Sciatic nerve (tissue), 2 donors: ENCODE measurements at places on chromosomes 4 and X. TPM values are rescaled to one million over a fixed set of nuclear protein-coding genes. Genes with fewer than 3 reads are reported as not detected.

GRCh38 chr4:121799208-121799823 lies 1.8 kb upstream of the EXOSC9 start:
- no peak for DNase-seq

DNA sequence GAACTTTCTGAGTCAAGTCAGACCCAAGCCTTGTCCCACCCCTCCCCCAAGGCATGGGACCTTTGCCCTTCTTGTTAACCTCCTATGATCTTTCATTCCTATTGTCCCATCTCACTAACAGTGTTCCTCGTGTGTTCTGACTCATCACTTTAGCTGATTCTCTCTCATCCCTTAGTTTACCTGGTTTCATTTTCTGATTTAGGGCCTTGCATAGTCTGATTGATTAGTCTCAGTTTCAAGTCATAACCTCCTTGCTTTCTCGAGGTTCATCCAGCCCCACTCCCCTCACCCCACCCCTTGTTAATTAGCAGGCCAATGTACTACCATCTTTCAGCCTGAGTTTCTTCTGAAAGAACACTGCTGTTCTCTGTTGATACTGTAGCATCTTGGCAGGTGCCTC lies 517.4 kb downstream of the RPA4 start:
- no peak for DNase-seq

AIMP1 gene
- total RNA-seq = 42.9 TPM

USP51 gene
- 3.6 TPM for total RNA-seq

DNA sequence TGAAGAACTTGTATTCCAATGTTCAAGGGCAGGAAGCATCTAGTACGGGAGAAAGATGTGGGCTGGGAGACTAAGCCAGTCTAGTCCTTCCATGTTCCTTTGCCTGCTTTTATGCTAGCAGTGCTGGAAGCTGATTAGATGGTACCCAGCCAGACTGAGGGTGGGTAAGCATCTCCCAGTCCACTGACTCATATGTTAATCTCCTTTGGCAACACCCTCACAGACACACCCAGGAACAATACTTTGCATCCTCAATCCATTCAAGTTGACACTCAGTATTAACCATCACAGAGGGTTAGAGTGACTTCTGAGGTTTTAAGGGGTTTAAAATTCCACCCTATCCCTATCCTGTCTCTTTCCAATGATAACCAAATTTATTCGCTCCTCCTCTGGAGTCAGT lies 6.5 kb downstream of the HMGN5 start:
- no peak for DNase-seq

DNA sequence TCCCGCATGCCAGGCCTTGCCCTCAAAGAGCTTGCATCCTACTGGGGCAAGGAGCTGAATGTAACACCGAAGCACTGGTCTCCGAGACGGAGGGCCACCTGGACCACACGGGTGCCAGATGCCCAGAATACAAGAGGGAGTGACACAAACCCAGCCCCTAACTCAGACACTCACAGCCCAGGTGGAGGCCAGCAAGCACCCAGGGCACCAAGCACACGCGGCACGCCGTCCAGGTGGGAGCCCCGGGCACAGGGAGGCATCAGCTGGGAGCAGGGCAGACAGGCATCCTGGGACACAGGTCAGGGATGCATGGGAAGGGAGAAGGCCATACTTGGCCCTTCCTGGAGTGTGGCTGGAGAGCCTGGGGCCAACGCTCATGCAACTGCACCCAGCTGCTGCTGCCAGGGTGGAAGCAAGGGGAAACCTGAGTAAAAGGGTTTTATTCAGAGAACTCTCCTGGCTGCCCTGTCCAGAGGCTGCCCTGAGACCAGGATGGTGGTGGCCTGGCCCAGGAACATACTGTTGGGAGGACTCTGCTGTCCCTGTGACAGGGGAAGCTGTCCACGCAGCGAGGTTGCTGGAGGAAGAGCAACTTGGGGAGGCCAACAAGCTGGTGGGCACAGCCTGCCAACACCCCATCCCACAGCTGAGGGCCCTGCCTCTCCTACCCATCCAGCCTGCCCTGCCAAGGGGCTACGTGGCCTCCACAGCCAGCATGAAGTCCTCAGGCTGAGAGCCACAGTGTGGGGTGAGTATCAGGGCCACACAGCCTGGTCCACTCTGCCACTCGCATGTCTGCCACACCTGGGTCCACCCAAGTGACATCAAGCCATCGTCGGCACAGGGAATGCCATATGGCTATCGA lies 22.2 kb upstream of the PPP2R2C start:
- no peak for DNase-seq

GLRA3 gene
- total RNA-seq = not detected

GRCh38 chr4:161892951-161893350 lies 270.8 kb downstream of the FSTL5 start:
- DNase-seq = no peak

DNA sequence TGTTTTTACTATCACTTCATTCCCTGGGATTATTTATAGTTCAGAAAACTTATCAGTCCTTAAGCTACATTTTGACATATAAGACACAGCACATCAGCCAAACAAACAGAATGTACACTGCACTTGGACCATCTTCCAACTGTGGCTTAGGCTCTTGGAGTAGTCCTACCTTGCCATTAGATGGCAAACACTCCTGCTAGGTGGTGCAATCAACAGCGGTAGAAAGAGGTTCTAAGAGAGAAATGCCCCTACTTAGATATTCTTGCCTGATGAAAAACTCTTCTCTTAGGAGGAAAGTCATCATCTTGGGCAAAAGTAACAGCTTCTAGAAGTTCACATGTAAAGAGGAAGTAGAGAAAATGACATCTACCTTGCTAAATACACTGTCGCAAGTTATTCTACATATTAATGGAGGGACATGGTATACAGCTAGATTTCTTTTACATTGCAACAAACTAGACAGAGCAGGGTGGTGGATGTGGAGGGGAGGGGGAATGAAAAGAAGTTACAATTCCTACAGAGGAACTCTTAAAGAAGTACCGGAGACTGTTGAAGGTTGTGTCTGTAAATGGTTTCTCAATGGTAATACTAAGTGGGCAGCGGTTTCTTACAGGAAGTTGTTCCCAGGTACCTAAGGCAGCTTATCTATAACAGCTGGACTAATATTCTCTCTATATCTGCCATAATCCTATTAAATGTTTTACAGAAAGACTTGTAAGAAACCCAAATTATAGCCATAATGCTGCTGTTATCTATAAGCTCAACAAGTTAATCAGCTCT lies 8.1 kb upstream of the STPG2 start:
- DNase-seq = no peak

PDE6B gene
- 2.5 TPM for total RNA-seq

DNA sequence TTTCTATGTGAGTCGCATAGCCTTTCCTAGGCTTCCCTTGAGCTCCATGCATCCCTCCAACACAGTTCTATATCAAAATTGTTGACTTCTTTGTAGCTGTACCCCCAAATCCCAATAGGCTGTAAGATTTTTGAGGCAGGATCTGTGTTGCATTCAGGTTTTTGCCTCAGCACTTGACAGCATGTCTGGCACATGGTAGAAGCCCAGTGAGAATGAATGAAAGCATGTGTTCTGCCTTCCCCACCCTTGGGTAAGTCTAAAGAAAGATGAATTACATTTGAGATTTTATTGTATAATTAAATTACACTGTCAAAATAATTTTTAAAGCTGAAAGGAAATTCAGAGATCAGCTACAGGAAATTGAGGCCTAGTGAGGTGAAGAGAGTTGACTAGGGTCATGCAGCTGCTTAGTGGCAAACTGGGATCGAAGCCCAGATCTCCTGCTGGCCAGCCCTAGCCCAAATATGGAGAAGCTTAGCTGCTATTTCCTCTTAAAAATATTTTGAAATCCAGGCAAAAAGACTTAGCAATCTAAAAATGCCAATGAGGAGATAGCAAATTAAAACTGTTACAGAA lies 122.5 kb downstream of the SPATA18 start:
- DNase-seq = peak; percentile 79

H2BW2 gene
- not detected for total RNA-seq

- no peak for DNase-seq
These were observed 2.3 kb downstream of the MANBA start for GRCh38 chr4:102758241-102759160.

- no peak for DNase-seq
These were observed 350.8 kb downstream of the FBXO8 start for GRCh38 chr4:173932701-173933100.

GRCh38 chr4:8672486-8672885 lies 79.9 kb downstream of the CPZ start:
- no peak for DNase-seq

RWDD4 gene
- 16.0 TPM for total RNA-seq

- no peak for DNase-seq
These were observed 20.8 kb downstream of the GNL3L start for GRCh38 chrX:54550821-54551220.

FAAH2 gene
- total RNA-seq = 1.4 TPM

- no peak for DNase-seq
These were observed 217.2 kb upstream of the HCCS start for GRCh38 chrX:10893976-10894375.

- no peak for DNase-seq
These were observed 11.5 kb upstream of the NKX1-1 start for GRCh38 chr4:1417522-1418390.

DNA sequence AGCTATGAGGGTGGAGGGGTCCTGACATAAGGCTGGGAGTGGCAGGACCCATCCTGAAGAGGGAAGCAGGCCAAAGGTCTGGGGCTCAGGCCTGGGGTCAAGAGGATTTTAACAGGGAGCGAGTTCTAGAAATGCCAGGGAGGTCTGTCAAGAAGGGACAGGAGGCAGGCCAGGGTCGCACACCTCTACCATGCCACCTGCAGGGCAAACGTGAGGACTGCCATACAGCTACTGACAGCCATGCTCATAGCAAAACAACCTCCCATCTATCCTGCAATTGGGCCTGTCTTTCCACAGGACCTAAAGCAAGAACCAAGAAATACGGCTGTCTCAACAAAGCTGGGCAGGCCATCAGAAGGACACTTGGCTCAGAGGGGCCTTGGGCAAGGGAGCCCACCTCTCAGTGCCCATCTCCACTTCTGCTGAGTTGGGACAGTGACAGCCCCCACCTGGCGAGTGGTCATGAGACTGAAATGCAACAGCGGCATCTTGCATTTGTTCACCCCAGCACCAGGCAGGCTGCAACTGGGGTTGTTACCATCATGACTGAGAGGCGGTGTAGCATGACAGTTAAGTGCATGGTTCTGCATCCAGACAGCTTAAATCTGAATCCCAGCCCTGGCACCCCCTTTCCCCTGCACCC lies 92.7 kb downstream of the WFS1 start:
- no peak for DNase-seq

FAM47E gene
- 2.5 TPM for total RNA-seq

TTC29 gene
- total RNA-seq = not detected

GRCh38 chrX:118665204-118665603 lies 62.2 kb upstream of the IL13RA1 start:
- no peak for DNase-seq

- no peak for DNase-seq
These were observed 64.3 kb downstream of the SCML2 start for GRCh38 chrX:18290200-18290599.

TRPC5OS gene
- total RNA-seq = not detected

USP11 gene
- 81.0 TPM for total RNA-seq

ACE2 gene
- total RNA-seq = not detected

SPATA4 gene
- total RNA-seq = not detected

GRCh38 chr4:10173754-10174749 lies 57.5 kb upstream of the WDR1 start:
- no peak for DNase-seq

DNA sequence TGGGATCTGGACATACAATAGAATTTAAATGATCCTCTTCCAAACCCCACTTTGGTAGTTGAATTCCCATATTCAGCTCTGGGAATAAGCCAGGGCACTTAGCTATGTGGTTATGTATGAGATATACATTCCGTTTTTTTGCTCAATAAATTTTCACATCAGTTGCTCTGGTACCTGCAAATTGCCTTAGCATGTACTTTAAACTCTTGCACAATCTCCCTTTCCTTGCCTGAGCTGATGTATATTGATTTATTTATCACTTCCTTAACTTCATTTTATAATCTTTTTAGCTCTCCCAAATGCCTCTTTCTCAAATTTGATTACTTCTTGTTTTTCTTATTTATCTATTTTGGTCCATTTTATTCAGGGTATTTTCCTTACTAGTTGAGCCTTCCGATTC lies 90.1 kb upstream of the AGA start:
- no peak for DNase-seq

DNA sequence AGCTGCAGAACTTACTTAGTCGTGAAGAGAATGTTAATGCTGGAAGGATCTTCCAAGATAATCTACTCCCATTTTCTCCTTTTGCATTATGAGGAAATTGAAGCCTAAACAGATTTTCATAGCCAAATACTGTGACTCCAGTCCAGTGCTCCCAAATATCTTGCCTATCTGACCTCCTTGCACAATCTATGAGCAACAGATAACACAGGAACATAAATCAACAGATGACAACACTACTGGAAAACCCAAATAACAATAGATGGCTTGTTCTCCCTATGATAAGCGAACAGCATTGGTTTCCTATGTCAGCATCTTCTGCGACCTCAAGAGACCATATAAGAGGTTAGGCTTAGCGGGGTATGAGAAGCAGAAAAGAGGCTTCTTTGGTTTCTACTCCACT lies 88.0 kb downstream of the CORIN start:
- no peak for DNase-seq

GRCh38 chr4:105113800-105114199 lies 32.9 kb upstream of the TET2 start:
- no peak for DNase-seq

DNA sequence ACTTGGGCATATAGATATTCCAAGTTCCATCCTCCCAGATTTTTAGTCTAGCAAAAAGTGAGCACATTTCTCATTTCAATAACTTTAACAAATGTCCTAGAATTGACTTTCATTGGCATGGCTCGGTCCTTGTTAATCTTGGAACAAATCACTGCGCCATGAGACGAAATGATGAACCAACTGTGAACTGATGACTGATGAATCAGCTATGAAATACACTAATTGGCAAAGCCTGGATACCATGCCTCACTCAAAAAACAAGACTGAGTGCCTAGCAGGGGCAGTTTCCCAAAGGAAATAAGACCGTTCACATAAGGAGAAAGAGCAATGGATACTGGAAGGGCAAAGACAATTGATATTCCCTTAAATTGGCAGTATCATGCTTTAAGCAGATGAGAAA lies 248.6 kb upstream of the VEGFC start:
- no peak for DNase-seq

GRCh38 chrX:107619885-107620322 lies 8.4 kb upstream of the PRPS1 start:
- DNase-seq = no peak

P2RY4 gene
- total RNA-seq = 1.0 TPM

GRCh38 chr4:168496834-168497233 lies at the start of gene PALLD:
PALLD (plus strand) TSS chr4:168497052.
- no peak for DNase-seq

DNA sequence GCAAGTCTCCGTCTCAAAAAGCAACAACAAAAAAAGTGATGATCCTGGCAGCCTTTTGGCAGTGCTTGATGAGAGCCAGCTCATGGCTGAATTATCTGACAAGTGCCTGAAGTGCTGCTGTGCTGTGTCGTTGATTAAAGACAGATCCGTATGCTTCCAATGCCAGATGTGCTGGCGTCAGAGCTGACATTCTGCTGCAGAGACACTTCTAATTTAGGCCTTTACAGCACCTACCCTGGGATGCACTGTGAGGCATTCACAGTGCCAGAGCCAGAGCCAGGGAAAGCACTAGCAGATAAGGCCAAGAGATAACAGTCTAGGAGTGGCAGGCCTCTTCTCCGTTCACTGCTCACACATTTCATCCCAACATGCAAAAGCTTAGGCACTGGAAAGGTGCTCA lies 995.5 kb downstream of the RAB28 start:
- DNase-seq = no peak

CENPVL2 gene
- total RNA-seq = not detected

GRCh38 chr4:81903212-81903611 lies 431.5 kb upstream of the RASGEF1B start:
- DNase-seq = no peak

GRCh38 chr4:118077767-118078105 lies 43.5 kb downstream of the NDST3 start:
- no peak for DNase-seq

TMEM35A gene
- 2.3 TPM for total RNA-seq

ADH7 gene
- not detected for total RNA-seq
